ENCODE measurements at places on chromosomes 1 and 21.
A peak's percentile ranks its signal among the peaks of the same experiment; 100 is the strongest.

DNA sequence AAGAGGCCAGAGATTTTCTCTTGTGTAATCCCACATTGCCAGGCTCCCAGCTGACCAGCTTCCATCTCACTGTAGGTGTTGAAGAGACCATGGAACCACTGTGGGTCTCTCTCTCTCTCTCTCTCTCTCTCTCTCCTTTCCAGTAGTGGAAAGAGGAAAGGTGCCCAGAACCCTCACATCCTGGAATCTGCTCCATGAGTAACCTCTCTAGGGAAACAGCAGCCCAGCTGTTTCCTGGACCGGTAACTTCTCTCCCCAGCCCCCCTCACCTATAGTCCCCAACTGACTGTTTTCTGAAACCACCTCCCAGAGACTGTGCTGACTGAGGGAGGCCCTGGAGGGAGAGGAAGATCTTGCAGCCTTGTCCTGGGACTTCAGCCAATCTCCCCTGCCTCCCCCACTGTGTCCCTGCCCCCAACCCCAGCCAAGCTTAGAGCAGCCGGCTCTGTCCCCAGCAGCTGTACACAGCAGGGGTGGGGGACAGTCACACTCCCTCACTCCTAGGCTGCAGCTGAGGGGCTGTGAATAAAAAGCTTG, 20.6 kb upstream of the SLC45A3 start:
- DNase-seq = no peak

- DNase-seq = peak; percentile 95
These were observed 140.2 kb upstream of the RUNX1 start for GRCh38 chr21:35189077-35189863.

- peak; percentile 71 for DNase-seq
These were observed 98.0 kb upstream of the BCAR3 start for GRCh38 chr1:93779540-93780165.

DNA sequence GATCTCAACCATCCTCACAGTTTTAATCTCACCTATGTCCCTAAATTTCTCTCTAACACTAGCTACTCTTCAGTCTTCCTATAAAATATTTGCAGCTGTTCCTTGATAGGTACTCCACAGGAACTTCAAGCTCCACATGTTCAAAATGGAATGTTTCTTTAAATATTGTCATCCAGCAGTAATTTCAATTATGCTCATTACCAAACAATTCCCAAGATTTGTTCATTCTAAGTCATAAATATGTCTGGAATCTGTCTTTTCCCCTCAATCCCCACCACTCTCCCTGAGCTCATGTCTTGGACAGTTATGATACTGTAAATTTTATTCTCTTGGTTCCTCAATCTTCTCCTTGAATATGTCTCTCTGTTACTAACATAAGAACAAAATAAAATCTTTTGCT, 214.4 kb downstream of the NRIP1 start:
- peak; percentile 42 for DNase-seq

DNA sequence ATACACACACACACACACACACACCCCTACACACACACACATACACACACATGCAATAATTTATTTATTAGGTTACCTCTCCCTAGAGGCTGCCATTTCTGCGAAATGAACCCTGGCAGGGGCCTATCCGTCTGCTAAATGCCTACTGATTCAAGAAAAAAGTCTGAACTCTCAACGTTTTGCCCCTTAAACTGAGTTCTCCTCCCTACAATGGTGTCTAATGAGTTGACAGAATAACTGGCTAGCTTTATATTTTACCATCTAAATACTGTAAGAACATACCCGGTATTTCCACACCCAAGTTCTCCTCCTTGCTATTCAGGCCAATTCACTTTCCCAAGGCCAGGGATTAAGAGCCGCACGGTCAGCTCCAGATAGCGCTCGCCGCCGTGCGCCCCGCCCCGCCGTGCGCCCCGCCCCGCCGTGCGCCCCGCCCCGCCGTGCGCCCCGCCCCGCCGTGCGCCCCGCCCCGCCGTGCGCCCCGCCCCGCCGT, 339 bp upstream of the RNPC3 start:
- DNase-seq = no peak

DNA sequence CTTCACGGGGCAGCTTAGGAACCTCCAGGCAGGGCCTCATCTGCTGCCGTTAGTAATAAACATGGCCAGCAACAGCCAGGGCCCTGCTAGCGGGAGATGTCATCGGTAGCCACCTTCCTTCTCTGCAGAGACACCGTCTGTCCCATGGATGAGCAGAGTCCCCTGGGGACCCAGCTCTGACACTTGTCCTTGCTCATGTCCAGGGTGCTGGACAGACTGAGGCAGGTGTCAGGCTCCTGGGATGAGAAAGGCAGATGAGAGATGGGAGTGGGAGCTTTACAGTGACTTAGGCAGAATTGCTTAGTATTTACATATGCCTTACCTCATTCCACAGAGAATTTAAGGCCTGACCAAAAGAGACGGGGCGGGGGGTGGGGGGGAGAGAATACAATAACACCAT, 25.0 kb downstream of the CAPN2 start:
- DNase-seq = no peak

GRCh38 chr21:15408089-15408488, 321.7 kb upstream of the USP25 start:
- no peak for DNase-seq

GRCh38 chr1:48242141-48242736, 19.7 kb downstream of the SLC5A9 start:
- no peak for DNase-seq
